Caco-2 (cell line): ENCODE measurements at places on chromosomes 7 and 10.

DNA sequence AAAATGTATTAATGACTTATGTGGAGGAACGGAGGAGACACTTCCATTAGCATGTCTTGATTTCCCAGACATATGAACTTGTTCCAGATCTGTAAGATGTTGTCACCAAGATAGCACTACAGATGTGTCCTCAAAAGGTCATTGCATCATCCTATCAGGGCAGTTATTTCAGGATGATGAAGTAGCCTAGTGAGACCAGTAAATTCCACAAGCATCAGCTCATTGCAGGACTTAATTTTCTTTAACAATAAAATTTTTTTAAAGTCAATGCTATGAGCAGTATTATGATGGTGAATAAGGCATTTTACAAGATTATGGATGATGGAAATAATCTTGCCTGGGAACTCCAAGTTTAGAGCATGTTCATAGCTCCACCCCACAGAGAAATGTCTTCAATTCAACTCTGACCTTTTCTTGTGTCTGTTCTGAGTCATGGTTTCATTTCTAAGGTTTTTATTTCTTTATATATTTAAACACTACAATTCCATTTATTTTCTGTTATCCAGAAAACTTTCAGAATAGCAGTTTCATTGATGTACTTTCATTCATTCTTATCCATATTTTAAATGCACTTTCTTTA is 1203.3 kb upstream of the CELF2 start:
- DNase-seq = no peak

- DNase-seq = no peak
Observed at GRCh38 chr10:74642901-74643595, 183.4 kb upstream of the KAT6B start.

DNA sequence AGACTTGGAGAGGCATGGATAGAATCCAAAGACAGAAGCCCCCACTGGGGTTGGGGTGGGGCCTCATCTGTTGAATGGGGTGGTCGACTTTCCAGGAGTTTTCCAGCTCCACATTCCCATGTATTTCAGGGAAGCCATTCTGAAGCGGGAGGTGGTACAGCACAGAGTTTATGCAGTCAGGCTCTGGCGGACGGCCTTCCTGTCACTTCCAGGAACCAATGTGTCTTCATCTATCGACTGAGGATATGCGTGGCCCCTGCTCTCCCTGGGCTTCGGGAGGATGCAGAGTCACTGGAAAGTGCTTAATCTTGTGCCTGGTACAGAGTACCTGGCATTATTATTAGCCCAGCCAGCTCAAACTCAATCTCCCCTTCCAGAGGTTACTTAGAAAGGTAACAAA is 26.3 kb downstream of the DOCK1 start:
- no peak for DNase-seq

DNA sequence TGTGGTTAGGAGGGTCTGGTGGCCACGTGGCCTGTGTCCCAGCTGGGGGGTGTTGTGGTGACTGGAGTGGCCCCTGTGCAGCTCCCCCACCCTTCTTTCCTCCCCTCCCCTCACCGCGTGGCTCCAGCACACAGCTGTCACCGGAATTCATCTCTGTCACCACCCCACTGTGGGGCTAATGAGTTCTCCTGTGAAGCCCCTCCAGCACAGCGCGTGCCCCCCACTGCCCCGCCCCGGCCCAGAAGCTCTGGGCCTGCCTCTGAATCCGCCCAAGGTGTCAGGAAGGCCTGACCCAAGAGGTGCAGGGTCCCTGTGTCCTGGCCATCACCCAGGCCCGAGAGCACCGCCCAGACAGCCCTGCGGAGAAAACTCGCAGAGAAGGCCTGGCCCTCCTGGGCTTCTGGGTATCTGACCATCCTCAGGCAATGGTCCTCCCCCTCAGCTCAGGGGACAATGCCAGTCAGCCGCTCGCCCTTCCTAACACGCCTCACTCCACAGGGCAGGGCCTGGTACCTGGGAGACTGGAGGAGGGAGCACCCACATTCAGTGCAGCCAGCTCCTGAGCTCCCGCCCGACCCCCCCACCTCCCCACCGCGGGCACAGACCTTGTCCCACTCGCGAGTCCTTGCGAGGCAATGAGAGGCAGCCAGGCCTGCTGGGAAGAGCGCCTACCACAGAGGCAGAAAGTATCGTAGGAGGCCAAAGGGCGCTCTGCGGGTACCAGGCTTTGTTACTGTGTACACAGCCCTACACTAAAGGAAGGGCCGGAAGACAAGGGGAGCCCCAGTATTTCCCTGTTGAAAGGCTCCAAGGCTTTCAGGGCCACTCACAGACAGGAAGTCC is 38.2 kb downstream of the GBX1 start:
- DNase-seq = no peak

- no peak for DNase-seq
Observed at GRCh38 chr10:77207828-77208185, 429.8 kb downstream of the KCNMA1 start.

- DNase-seq = no peak
Observed at GRCh38 chr7:108402865-108403264, 53.4 kb downstream of the NRCAM start.

- DNase-seq = no peak
Observed at GRCh38 chr10:93541402-93542357, 24.8 kb upstream of the FFAR4 start.

- no peak for DNase-seq
Observed at GRCh38 chr10:76555067-76555670, 1082.4 kb downstream of the KCNMA1 start.

- no peak for DNase-seq
Observed at GRCh38 chr10:64537928-64538327, 1016.7 kb downstream of the REEP3 start.

DNA sequence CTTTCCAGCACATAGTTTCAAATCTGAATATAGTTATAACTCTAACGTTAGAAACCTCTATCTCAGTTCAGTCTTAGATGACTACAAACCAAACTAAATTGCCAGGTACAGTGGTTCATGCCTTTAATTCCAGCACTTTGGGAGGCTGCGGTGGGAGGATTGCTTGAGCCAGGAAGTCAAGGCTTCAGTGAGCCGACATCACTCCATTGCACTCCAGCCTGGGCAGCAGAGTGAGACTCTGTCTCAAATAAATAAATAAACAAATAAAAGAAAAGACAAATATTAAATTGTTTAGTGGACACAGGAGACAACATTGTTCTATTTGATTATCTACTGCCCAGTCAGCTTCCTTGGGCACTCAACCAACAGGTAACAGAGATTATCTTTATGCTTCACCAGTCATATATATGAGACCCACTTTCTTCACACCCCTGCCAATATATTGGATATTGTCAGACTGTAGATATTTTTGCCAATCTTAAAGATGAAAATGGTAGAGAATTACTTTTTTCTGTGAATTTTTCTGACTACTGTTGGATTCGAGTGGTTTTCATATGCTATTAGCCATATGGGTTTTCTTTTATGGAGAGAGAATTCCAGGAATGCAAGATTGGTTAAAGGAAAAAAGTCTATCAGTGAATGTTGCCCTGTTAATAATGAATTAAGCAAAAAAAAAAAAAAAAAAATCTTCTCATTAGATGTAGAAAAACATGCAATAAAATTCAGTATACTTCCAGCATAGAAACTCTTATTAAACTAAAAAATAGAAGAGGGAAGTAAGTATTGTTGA is 16.0 kb downstream of the HDAC9 start:
- DNase-seq = no peak

DNA sequence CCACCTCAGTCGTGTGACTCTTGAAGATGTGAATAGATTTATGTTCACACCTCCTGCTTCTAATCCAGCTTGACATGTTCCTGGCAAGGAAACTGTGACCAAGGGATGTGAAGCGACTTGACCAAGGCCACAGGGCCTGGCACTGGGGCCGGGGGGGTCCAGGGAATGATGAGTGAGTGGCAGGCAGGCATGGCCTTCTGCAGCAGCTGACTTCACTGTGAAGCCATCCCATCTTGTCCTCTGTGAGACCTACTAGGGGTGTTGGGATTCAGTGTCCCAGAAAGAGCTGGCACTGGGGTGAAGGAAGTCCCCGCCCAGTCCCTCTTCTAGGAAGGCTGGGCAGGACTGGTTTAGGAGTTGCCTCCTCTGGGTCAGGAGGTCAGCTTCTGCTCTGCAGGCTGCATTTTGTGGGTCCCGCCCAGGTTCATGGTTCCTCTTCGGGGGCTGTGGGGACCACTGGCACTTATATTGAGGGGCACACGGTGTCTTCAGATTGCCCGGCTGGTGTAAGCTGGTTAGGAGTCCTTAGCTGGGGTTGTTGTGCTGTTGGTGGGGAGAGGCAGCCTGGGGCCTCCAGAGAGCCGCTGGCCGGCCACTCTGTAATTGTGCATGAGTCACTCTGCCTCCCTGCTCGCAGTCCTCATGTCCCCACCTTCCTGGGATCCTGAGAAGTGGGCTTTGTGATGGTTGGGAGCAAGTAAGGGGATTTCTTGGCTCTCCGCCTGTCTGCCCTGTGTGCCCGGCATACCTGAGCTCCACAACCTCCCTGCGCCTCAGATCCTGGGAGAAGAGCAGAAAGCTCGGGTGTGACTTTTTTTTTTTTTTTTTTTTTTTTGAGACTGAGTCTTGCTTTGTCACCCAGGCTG is 11.0 kb downstream of the ZMIZ1 start:
- no peak for DNase-seq

DNA sequence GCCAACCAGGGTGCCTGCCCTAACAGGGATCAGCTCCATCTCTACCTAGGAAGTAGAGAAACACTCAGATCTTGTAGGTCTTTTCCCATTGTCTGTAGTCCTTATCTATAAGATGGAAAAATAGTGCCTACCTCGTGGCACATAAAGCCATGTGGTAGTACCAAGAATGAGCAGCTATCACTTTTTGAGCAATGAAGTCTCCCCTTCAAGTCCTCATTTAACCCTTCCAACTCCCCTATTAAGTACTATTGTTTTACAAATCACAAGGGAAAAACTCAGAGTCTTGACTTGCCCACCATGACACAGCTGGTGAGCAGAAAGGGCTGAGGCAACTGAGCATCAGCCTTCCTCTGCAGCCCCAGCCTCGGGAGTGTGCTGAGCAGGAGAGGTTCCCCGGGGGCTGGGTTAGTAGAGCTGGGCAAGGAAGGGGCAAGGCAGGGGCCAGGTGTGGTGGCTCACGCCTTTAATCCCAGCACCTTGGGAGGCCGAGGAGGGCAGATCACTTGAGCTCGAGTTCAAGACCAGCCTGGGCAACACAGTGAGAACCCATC is 3.3 kb downstream of the FRAT2 start:
- DNase-seq = no peak

DNA sequence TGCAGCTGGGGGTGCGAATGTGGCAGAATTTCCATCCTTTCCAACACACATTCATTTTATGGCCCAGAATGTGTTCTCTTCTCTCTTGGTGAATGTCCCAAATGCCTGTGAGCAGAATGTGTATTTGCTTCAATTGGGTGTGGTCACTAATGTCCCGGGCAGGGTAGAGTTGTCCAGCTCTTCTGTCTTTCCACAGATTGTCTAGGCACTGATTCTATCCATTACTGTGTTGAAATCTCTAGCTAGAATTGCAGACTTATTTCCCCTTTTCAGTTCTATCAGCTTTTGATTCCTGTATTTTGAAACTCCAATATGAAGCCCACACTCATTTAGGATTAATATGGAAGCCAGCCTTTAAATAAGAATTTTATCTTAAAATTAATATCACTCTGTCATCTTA is 14.0 kb upstream of the AKR1E2 start:
- no peak for DNase-seq

DNA sequence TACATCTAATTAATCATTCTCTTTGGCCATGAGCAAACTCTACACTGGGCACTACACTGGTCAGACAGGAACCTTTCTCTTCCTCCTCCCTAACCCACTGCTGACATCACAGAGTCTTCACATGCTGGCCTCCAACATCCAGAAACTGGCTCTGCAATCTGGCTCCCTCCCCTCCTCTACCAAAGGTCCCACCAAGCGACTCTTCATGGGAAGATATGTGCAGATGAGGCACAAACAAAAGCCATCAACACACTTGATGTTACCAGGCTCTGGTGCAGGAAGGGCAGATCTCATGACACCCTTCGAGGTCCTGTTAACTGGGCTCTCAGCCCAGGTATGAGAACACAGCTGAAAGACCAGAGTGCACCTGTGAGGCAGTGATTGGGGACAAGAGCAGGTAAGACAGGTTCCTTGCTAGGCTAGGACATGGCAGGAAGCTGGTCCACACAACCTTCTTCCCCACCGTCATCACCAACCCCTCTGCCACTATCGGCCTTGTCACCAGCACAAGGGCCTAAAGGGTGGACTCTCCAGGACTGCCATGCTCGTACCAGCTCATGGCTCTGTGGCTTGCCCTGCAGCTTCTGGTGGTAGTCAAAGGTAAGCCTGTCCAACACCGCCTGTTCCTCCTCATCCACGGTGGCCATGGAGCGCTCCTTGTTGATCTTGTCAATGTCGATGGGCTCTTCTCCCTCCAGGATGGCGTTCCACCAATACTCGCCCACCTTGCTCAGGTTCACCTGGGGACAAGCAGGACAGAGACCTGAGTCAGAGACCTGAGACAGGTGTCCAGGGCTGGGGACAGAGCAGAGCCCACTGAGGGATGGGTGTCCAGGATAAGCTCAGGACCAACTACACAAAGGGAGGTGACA is 66.6 kb upstream of the CAMK2B start:
- DNase-seq = no peak

DNA sequence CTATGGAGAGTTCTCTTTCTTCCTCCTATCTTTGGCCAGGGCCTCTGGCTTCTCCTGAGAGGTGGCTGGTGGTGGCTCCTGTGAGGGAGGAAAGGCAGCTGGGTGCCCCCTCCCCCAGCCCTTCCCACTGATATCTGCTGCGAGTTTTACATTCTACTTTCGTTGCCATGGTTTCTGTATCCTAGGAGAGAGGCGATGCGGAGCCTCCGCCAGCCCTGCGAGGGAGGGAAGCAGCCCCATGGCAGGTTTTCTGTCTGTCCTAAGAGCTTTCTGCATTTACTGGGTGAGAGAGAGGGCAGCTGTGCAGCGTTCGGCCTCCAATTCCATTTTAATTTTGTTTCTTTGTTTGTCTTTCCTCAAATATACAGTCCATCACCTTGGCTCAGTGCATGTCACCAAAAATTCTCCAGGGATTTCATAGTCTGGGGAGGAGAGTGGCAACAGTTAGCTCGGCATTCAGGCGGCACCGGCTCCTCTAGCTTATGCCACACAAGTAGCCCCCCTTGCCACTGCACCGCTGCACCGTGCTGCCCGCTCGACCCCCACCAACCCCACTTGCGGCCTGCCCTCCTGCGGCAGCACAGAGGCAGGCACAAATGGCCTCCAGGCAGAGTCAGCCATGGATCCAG is 20.4 kb downstream of the DNAJB12 start:
- DNase-seq = no peak

GRCh38 chr10:130998642-130999041 is 312.9 kb downstream of the TCERG1L start:
- DNase-seq = no peak

DNA sequence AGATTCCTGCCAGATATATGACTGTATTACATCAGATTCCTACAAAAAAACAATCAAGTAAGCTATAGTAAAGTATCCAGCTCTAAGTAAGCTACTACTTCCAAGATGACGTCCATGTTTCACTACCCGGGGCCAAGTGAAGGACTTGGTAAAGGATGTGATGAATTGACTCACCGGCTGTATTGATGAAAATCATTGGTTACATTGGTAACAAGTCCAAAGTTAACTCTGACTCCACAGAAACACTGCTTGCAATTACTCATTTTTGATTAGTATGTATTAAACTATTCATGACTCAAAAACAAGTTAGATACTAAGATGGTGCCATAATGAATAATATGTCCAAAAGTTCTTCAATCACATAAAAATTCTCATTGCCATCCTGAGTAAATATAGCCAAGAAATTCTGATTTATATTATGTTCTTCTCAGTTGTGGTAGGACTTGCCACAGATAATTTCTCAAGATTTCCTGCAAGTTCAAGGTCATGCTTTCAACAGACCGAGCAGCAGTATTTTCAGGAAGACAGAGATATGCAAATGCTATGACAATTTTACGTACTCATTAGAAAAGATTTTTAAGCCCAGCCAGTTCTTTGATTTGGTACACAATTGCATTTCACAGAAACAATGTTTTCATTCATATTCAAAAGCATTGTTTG is 12.6 kb upstream of the DNAJC1 start:
- DNase-seq = no peak
